ENCODE measurements at places on chromosomes 12 and 14.

GRCh38 chr12:48824112-48824511 lies 5.8 kb downstream of the CACNB3 start:
- H3K4me1 ChIP-seq: peaks cover 4% of the 10 kb centered on the region
- H3K4me3 ChIP-seq: no peak overlapping the region
- no peak overlapping the region for H3K27ac ChIP-seq
- no peaks in the 10 kb centered on the region for H3K36me3 ChIP-seq
- no peaks in the 10 kb centered on the region for H3K27me3 ChIP-seq

DNA sequence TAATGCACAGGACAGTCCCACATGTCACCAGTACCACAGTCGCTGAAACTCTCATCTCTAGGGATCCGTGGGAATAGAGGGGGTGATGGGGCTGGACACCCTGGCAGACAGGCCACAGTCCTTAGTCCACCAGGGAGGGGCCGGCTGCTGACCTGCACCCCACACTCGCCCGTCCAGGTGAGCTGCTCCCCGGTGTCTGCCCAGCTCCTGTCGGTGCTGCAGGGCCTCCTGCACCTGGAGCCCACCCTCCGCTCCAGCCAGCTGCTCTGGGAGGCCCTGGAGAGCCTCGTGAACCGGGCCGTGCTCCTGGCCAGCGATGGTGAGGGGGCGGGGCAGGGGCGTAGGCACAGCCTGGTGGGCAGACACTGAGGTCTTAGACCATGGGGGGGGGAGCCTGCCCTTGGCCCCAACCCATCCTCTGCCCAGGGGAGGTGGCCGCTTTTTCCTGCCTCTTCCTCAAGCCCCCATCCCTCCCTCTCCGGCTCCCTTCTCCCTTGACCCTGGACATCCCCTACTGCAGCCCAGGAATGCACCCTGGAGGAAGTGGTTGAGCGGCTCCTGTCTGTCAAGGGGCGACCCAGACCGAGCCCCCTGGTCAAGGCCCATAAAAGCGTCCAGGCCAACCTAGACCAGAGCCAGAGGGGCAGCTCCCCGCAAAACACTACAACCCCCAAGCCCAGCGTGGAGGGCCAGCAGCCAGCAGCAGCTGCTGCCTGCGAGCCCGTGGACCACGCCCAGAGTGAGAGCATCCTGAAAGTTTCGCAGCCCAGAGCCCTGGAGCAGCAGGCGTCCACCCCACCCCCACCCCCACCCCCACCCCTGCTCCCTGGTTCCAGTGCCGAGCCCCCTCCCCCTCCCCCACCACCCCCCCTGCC lies 17.1 kb upstream of the ADSS1 start:
- no peaks in the 10 kb centered on the region for H3K27me3 ChIP-seq
- H3K4me3 ChIP-seq: no peak overlapping the region
- peaks cover 2% of the 10 kb centered on the region for H3K4me1 ChIP-seq
- DNase-seq: no peak
- H3K27ac ChIP-seq: no peak overlapping the region

GRCh38 chr14:103593577-103593976 lies 30.8 kb downstream of the COA8 start:
- no peak for DNase-seq
- no peaks in the 10 kb centered on the region for H3K4me1 ChIP-seq
- H3K27ac ChIP-seq: no peak overlapping the region
- H3K36me3 ChIP-seq: no peaks in the 10 kb centered on the region
- no peak overlapping the region for H3K4me3 ChIP-seq

DNA sequence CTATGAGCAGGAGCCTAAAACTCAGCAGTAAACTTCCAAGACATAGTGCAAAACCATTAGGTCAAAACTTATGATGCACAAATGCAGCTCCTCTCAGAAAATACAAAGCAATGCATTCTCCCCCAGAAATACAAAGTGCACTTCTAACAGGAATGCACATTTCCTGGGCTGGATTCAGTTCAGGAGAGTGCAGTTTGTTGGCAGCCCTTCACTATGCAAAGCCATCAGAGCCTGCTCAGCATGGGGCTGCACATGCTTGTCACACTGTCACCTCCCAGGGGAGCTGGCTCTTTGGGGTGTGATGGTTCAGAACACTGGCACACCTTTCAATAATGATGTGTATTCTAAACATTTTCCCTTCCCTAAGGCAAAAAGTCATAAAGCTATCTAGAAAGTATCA lies 110.4 kb downstream of the KCNK10 start:
- no peak overlapping the region for H3K4me3 ChIP-seq
- H3K27me3 ChIP-seq: no peaks in the 10 kb centered on the region
- no peak overlapping the region for H3K27ac ChIP-seq
- no peak for DNase-seq

DNA sequence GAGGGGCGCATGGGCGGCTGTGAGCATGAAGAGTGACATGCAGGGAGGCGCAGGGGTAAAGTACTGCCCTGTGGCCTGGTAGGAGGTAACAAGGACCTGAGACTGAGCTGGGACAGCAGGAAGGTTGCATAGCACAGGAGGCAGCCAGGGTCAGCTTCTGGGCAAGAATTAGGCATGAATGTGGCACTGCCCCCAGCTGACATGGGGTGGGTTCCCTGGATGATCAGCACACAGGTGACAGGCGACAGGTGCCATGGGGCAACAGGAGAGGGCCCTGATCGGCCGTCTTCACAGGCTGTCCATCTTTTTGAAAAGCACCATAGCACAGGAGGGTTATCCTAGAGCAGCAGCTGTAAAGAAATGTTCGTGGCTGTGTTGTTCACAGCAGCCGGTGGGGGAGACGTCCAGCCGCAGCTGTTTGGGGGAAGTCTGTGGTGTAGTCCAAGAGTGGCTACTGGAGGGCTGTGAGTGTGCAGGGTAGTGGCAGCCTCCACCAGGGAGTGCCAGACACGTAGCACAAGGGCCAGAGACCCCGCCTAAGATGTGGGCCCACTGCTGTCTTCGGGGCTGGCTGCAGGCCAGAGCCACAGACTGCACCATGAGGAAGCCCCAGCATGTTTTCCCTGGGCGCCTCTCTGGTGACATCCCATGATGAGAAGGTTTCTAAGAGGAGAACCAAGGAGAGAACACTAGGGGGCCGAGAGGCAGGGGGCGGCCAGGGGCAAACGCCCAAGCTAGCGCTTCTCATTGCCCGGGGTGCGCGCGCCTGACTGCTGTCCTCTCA lies 8.4 kb downstream of the CLBA1 start:
- H3K27ac ChIP-seq: no peak overlapping the region
- no peak overlapping the region for H3K4me3 ChIP-seq
- no peaks in the 10 kb centered on the region for H3K4me1 ChIP-seq
- no peaks in the 10 kb centered on the region for H3K27me3 ChIP-seq
- H3K36me3 ChIP-seq: no peaks in the 10 kb centered on the region

DNA sequence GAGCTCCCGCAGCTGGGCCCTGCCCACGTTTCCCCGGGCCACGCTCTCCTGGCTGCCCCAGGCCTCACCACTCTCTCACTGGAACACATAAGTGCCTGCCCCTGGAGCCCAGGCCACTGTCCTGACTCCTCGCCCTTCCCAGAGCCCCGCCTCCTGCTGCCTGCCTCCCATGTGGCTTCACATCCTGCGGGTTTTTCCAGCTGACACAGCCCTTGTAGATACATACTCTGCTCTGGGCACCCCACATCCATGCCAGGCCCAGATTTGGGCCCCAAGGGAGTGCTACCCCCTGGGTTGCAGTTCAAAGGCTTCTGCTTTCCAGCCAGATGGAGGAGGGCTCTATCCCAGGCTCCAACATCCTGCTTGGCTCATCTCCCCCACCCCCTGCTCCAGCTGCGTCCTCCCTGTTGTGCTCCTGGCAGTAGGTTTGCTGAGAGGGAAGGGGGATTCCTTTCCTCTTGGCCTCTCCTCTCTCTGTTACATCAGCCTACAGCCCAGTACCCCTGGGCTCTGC lies 60.1 kb downstream of the TSPAN9 start:
- H3K27me3 ChIP-seq: no peaks in the 10 kb centered on the region
- peak; percentile 72 for DNase-seq
- no peak overlapping the region for H3K27ac ChIP-seq
- peaks cover 6% of the 10 kb centered on the region for H3K4me1 ChIP-seq
- no peak overlapping the region for H3K4me3 ChIP-seq

DNA sequence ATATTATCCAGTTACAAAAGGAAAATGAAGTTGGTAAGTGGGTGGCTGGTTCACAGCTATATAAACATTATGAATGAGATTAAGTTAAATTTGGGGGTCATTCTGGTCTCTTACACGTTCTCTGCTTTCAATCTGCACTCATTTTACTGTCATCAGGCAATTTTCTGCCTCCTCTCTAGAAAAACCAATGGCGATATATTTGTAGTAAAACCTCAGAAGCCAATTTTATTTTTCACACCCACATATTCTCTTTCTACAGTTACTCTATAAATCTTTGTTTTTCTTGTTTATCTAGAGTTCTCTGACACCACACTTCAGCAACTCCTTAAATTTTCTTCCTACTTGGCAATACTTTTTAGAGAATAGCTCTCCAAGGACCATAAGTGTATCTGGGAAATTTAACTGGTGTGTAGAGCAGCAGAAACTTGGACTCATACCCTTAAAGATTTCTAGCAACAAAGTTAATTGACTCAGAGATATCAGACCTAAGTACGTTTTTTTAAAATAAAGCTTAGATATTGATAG lies 926.9 kb downstream of the TMTC2 start:
- no peaks in the 10 kb centered on the region for H3K4me1 ChIP-seq
- H3K27me3 ChIP-seq: no peaks in the 10 kb centered on the region
- H3K27ac ChIP-seq: no peak overlapping the region
- no peak overlapping the region for H3K4me3 ChIP-seq

DNA sequence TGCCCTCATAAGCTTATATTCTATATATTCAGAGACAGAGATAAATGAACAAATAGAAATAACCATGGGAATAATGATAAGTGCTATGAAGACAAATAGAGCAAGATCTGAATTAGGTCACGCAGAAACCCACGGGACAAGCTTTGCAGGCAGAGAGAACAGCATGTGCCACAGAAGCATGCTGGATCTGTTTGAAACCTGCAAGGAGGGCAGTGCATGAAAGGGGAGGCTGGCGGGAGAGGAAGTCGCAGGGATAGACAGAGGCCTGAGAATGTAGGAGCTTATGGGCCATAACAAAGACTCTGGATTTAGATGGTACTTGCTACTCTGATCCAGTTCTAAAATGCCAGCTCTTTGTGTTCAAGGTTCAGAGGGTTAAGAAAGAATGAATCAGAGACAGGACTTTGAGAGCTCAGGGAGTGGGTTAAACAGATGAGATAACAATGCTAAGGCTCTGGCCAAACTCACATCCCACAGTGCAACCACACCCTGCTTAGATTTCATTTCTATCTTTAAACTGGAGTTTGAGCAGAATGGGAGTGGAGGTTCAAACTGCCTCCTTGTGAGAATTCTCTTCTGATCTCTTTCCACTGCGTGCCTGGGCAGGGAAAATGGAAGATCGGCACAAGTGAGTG lies 49.2 kb upstream of the PPP1R12A start:
- no peak for DNase-seq
- no peak overlapping the region for H3K27ac ChIP-seq
- H3K4me3 ChIP-seq: no peak overlapping the region
- H3K4me1 ChIP-seq: no peaks in the 10 kb centered on the region

DNA sequence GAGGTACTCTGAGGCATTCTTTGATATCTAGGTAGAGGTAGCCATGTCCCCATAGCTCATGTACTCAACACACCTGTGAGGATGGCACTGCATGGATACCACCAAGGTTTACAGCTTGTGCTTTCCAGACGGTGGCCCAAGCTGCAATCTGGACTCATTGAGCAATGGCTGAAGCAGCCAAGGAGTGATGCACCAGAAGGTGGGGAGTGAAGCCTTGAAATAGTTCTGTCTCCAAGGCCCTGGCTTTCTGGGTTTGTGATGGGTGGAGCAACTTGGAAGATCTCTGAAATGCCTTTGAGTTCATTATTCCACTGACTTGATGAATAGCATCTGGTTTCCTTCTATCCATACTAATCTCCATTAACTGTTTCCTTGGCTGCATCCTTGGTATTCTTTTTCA lies 290.0 kb upstream of the NOVA1 start:
- H3K27ac ChIP-seq: no peak overlapping the region
- no peak for DNase-seq

GRCh38 chr14:100726550-100727085 lies at the start of gene DLK1:
DLK1 (plus strand) TSS chr14:100726892; CDS start chr14:100727069, 177 bp downstream.
- no peak within 1 kb of the TSS for H3K27ac ChIP-seq
- no peaks in the 10 kb centered on the region for H3K36me3 ChIP-seq
- peaks cover 21% of the 10 kb centered on the region for H3K27me3 ChIP-seq
- no peak for DNase-seq
- no peak within 1 kb of the TSS for H3K4me3 ChIP-seq
- no peaks in the 10 kb centered on the region for H3K4me1 ChIP-seq

DNA sequence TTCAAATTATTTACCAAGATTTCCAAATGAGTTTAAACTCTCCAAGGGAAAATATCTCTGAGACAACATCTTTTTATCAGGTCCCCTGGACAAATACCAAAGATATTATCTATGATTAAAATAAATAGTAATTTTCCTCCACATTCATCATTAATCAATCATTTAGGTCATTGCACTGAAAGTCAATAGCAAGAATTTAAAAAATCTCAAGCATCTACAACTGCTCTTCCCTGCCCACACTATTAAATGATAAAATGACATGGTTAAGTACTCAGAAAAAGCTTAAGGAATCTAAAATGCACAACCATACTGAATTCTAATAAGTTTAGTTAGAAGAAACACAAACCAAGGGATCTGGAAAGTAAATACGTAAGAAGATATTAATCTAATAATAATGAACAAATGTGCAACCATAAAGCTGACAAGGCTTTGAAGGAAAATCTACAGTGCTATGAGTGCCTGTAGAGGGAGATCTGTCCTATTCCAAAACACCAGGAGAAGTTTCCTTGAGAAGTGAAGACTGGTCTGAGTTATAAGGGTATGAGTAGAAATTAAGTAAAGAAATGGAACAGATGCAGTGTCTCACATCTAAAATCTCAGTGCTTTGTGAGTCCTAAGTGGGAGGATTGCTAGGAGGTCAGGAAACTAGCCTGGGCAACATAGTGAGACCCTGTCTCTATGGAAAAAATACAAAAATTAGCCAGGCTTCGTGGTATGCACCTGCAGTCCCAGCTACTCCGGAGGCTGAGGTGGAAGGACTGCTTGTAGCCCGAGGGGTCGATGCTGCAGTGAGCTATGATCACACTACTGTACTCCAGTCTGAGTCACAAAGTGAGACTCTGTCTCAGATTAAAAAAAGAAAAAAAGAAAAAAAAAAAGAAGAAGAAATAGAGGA lies 19.2 kb downstream of the INTS13 start:
- H3K4me1 ChIP-seq: no peaks in the 10 kb centered on the region
- peaks cover 3% of the 10 kb centered on the region for H3K36me3 ChIP-seq
- no peak overlapping the region for H3K4me3 ChIP-seq

DNA sequence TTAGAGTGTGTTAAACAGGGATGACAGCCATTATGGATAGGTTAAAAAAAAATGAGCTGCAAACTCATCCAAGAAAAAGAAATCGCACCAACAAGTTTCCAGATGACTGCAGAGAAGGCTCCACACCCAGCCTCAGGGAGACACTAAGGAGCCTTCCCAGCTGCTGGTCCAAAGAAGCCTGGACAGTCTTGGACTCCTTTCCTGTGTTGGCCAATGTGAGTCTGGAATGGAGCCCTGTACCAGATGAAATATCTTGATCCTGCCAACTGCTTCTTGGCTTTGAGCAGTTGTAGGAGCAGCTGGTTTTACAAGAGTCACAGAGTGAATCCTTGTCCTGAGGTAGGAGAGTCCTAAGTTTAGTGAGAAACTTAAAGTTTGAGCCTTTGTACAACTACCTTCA lies 44.5 kb downstream of the SLC38A1 start:
- no peaks in the 10 kb centered on the region for H3K27me3 ChIP-seq
- DNase-seq: no peak
- peaks cover 2% of the 10 kb centered on the region for H3K36me3 ChIP-seq
- H3K4me1 ChIP-seq: peaks cover 4% of the 10 kb centered on the region
- no peak overlapping the region for H3K4me3 ChIP-seq
- no peak overlapping the region for H3K27ac ChIP-seq
